ENCODE measurements at places on chromosomes 2 and 18. TPM values are rescaled to one million over a fixed set of nuclear protein-coding genes. Genes with fewer than 3 reads are reported as not detected.

DNA sequence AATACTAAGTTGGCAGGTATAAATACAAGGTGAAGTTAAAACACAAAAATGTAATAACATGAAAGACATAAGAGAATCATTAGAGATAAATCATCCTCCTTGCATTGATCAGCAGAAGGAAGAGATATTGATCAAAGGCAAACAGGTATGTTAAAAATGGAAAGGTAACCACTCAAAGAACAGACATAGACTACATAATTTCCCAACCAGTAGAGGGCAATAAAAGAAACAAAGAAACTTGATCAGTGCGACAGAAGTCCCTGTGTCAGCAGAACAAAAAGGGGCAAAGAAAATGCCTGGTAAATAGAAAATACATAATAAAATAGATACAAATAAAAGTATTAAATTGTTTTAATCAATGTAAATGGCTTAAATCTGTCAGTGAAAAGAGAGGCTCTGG, 53.6 kb downstream of the FAM228A start:
- H3K4me3 ChIP-seq = no peak overlapping the region
- H3K27me3 ChIP-seq = no peaks in the 10 kb centered on the region
- no peak overlapping the region for H3K27ac ChIP-seq
- no peak for DNase-seq

- no peaks in the 10 kb centered on the region for H3K4me1 ChIP-seq
- H3K36me3 ChIP-seq = no peaks in the 10 kb centered on the region
- no peak overlapping the region for H3K4me3 ChIP-seq
- no peak for DNase-seq
- no peak overlapping the region for H3K27ac ChIP-seq
- no peaks in the 10 kb centered on the region for H3K27me3 ChIP-seq
Observed at GRCh38 chr2:45860136-45861121, 209.0 kb downstream of the PRKCE start.

DNA sequence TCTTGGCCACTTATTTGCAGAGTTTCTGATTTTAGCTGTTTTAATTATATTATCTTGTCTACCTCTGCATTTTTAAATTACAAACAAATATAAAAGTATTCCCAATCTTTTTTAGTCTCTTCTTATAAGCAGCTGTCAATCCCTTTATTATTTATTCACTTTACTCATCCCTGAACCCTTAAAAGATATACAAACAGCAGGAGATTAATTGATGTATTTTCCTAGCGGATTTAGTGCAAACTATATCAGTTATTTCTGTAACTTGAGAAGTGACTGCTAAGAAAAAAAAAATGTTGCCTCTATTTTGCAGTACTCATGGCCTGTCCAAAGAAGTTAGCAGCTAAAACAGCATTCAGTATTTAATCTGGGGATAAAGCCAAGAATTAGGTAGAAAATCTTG, 42.1 kb upstream of the GCFC2 start:
- H3K27ac ChIP-seq = no peak overlapping the region
- H3K4me1 ChIP-seq = no peaks in the 10 kb centered on the region
- H3K36me3 ChIP-seq = no peaks in the 10 kb centered on the region

DNA sequence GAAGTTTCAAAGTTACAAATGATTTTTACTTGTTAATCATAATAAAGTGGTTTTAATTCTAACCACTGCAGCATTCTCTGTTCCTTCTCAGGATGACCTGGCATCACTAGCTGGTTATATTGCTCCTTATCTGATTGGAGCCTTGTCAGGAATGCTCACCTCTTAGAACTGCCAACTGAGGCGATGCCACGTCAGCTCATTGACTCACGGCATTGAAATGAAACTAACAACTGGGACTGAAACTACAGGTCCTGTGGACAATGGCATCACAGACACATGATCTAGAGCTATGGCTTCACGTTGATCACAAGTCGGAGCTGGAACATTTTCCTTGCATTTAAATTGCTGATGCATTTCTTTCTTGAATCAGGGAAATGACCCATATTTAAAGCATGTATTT, 54.9 kb upstream of the MAP2 start:
- H3K36me3 ChIP-seq = no peaks in the 10 kb centered on the region
- DNase-seq = no peak
- H3K27ac ChIP-seq = no peak overlapping the region
- no peaks in the 10 kb centered on the region for H3K4me1 ChIP-seq

- no peaks in the 10 kb centered on the region for H3K4me1 ChIP-seq
- H3K27me3 ChIP-seq = no peaks in the 10 kb centered on the region
- no peak for DNase-seq
- no peak overlapping the region for H3K27ac ChIP-seq
- H3K36me3 ChIP-seq = no peaks in the 10 kb centered on the region
Observed at GRCh38 chr18:378079-378478, 110.2 kb upstream of the THOC1 start.

DNA sequence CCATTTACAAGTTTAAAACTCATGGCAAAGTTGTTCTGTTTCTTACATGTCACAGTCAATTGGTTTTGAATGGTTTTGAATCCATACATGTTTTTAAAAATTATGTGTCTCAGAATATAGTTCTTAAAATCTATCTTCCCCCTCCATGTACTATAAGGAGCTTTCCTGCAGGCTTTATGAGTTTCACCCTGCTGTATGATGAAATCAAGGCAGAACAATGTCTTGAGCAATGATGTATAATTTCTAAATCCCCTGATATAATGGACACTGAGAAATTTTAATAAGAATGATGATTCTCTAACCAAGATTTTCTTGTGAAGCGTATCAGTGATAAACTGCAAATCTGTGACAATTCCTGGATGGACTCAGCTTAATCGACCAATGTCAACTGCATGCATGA, 10.6 kb upstream of the ZNF516 start:
- H3K4me3 ChIP-seq = no peak overlapping the region
- no peak for DNase-seq
- H3K27me3 ChIP-seq = no peaks in the 10 kb centered on the region
- H3K36me3 ChIP-seq = no peaks in the 10 kb centered on the region

GRCh38 chr18:63953811-63954210, 4.7 kb downstream of the HMSD start:
- no peak overlapping the region for H3K4me3 ChIP-seq
- DNase-seq = no peak
- no peaks in the 10 kb centered on the region for H3K36me3 ChIP-seq
- H3K4me1 ChIP-seq = no peaks in the 10 kb centered on the region
- H3K27me3 ChIP-seq = no peaks in the 10 kb centered on the region

DNA sequence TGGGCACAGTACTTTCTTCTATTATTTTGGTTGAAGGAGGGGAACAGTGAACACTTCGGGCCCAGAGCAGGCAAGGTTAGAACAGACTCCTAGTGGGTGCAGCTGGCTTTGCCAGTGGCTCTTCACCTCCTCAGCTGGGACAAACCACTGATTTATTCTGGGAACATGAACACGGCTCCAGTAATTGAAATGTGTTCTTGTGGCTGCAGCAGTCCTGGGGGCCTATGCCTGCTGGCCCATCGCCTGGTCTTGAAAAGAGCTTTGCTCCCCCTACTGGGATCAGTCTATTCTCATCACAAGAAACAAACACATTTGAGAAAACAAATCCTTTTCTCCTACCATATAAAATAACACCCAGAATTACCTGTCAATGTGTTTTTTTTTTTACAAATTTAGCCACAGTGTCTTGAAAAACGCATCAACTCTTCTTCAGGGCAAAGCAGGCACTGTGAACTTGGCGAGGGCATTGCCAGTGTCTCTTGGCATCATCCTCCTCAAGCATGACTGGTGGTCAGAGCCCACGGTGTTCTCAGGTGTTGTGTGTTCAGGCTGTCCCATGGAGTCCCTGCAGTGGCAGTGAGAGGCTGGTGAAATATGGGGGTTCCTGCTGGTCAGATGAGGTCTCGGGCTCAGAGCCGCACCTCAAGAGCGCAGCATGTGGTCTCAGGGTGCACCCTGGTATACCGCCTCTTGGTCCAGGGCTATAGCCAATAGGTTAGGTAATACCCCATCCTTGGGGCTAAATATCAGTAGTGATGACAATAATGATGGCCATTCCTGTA, 51.3 kb downstream of the RNF144A start:
- no peak for DNase-seq
- H3K27me3 ChIP-seq = no peaks in the 10 kb centered on the region
- H3K4me3 ChIP-seq = no peak overlapping the region
- H3K4me1 ChIP-seq = no peaks in the 10 kb centered on the region
- no peaks in the 10 kb centered on the region for H3K36me3 ChIP-seq
- H3K27ac ChIP-seq = no peak overlapping the region

DNA sequence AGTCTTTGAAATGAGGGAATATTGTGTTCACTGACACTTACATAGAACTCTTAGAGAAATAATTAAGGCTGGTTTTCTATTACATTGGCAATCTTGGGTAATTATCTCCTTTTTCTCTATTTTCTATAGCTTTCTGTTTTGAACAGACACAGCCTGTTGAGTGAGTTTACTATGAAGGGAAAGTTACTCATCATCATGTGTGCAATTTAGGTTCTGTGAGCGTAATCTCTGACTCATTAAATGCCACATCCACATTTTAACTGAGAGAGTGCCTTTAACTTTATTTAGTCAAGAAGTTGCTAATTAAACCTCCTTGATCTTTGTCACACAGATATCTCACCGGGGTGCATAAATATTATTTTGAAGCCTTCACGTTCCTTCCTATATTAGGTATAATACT, 174.0 kb upstream of the SLC8A1 start:
- DNase-seq = no peak
- no peak overlapping the region for H3K27ac ChIP-seq

DNA sequence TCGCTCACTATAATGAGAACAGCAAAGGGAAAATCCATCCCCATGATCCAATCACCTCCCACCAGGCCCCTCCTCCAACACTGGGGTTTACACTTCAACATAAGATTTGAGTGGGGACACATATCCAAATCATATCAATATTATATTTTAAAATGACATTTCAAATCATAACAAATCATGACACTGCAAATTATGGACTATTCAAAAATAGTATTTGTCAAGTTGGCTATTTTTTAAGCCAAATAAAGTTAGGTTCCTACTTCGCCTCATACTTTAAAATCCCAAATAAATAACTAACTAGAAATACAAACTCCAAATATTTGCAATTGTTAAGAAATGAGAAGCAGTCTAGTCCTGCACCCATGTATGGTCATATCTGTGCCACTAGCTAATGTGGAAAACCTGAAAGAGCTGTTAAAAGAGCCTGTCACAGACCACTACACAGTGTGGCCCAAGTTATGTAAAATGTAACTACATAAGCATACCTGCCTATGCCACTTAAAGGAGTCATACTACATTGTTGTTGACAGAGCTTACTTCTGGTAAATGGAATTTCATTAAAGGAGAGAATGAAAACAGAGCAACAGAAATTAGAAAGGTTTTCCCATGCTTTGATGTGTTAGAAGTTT, 334.7 kb upstream of the GULP1 start:
- no peaks in the 10 kb centered on the region for H3K27me3 ChIP-seq
- H3K4me3 ChIP-seq = no peak overlapping the region
- DNase-seq = no peak
- H3K4me1 ChIP-seq = no peaks in the 10 kb centered on the region

DNA sequence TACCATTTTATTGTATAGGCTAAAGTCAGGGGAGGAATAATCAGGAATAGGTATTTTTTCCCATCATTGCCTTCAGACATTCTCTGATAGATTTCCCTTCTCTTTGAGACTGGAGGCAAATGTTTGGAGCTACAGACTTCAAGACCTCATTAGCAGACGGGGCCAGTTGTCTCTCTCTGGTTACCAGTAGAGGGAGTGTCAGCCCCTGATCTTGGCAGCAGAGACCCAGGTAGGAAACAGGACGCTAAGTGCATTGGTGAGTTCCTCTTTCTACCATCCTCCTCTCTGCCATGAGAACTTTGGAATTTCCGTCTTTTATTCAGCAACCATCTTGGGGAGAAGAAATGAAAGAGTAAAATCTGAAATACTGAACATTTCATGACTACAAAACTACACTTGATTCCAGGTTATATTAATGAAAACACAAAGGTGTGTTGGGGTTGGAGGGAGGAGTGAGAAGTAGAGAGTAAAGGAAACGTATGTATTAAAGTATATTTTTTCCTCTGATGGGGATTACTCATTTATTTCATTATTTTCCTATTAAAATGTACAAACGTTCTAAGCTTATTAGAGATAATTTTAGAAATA, 186.2 kb upstream of the GCFC2 start:
- no peaks in the 10 kb centered on the region for H3K4me1 ChIP-seq
- no peak overlapping the region for H3K27ac ChIP-seq
- H3K27me3 ChIP-seq = no peaks in the 10 kb centered on the region
- no peaks in the 10 kb centered on the region for H3K36me3 ChIP-seq

LIMS3 gene
- 2.0 TPM for total RNA-seq

DNA sequence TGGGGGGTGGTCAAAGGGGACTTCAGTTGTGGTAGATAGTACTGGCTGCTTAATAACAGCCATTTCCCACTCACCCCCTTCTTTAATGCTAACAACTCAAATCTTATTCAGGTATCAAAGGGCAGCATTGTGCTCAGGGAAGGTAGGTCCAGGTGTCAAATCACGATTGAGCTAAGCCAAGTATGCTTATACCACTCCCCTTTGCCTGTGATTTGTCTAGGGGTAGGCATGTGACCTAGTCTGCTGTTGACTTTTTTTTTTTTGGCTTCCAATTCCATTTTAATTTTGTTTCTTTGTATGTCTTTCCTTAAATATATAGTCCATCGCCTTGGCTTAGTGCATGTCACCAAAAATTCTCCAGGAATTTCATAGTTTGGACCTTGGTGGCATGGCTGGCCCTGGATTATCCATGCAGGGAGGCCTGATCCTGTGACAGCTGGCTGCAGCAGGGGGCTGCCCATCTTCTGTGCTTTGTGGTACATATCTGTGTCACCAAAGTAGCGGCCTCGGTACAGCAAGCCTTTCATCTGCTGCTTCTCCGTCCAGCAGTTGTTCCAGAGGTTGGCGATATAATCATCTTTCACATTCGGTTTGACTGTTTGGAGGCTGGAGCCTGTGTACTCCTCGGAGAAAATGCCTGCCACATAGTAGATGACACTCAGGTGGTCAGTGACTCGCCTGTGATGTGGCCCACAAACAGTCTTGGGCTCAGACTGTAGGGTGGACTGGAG, 68.1 kb upstream of the SPRED2 start:
- DNase-seq = no peak
- no peak overlapping the region for H3K4me3 ChIP-seq
- H3K4me1 ChIP-seq = peaks cover 6% of the 10 kb centered on the region
- H3K27me3 ChIP-seq = no peaks in the 10 kb centered on the region
- H3K27ac ChIP-seq = no peak overlapping the region
- no peaks in the 10 kb centered on the region for H3K36me3 ChIP-seq

GRCh38 chr18:39062426-39062825, 1496.8 kb upstream of the CELF4 start:
- H3K4me1 ChIP-seq = no peaks in the 10 kb centered on the region
- no peaks in the 10 kb centered on the region for H3K27me3 ChIP-seq
- no peak overlapping the region for H3K27ac ChIP-seq
- no peak overlapping the region for H3K4me3 ChIP-seq
- H3K36me3 ChIP-seq = no peaks in the 10 kb centered on the region

GRCh38 chr2:31378389-31378788, 36.2 kb downstream of the XDH start:
- no peak overlapping the region for H3K27ac ChIP-seq
- H3K36me3 ChIP-seq = no peaks in the 10 kb centered on the region
- no peaks in the 10 kb centered on the region for H3K27me3 ChIP-seq
- H3K4me1 ChIP-seq = peaks cover 5% of the 10 kb centered on the region
- no peak for DNase-seq
